ENCODE measurements at places on chromosomes 7 and 10.

DNA sequence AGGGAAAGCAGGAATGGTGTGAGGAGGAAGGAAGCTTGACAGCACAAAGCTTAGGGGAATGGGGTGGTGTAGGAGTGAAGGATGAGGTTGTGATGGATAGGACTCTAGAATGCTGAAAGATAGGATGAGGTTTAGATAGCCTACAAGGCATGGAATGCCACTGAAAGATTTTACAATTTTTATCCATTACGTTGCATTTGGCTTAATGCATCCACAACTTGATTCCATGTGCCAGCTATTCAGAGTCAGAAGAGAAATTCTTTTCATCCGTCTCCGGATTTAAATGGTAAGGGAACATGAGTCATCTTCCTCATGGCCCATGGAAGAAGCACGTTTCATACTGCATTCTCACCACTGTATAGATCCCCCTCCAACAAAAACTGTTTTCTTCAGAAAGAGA lies 212.4 kb upstream of the BMPER start:
- DNase-seq, result no peak

DNA sequence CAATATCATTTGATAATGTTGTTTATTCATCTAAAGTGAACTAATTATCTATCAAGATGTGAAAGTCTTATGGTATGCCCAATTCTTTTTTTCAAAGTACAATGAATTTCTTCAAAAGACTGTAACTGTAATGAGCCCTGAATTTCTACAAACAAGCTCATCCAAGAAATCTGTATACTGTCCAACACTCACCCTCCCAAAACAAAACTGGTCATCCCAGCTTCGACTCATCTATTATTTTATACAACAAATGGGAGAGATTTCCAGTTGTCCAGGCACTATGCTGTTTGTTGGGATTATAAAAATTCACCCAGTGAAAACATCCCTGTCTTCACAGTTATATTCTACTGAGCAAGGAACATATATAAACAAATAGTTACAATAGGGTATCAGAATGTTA lies 806.9 kb downstream of the TNS3 start:
- no peak for DNase-seq

DNA sequence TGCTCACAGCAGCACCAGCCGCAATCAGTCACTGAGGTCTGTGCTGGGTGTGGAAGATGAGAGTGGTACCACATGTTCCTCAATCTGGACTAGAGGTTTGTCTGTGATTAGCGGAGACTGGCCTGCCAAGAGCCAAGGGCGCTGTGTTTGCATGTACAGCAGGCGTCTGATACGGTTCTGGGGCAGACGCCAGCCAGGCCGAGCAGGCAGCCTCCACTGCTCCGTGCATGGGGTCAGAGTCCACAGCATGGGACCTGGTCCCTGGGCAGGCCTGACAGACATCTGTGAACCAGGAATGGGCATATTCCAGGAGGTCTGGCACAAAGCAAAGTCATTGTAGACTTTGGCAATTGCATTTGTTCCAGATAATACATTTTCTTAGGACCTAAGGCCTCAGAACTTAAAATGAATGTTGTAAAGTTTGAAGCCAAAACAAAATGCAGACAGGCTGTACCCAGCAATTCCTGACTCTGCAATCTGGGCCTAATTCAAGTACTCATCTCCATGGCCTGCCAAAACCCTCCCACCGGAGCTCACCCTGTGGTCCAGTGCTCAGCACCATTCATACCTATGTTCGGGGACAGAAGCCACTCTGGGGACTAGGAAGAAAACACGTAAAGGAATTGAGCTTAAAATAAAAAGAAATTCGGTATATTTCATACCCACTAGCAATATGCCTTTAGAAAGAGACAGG lies 50.0 kb upstream of the FAM20C start:
- no peak for DNase-seq

DNA sequence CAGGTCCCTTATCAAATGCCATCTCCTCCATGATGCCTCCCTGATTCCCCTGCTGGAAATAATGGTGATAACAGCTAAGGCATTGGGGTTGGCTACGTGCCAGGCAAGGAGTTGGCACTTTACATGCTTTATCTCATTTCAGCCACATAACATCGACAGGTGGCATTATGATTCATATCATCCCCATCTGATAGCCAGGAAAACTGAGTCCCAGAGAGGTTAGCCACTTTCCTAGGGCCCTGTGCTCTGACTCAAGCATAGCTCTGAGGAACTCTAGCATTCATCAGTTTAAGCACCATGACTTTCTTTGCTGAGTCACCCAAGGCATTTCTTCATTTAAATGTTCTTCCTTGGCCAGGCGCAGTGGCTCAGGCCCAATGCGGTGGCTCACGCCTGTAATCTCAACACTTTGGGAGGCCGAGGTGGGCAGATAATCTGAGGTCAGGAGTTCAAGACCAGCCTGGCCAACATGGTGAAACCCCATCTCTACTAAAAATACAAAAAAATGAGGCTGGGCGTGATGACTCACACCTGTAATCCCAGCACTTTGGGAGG lies 6.6 kb downstream of the LEP start:
- no peak for DNase-seq

- no peak for DNase-seq
Measured at GRCh38 chr10:71659111-71659634, 60.4 kb downstream of the C10orf105 start.

DNA sequence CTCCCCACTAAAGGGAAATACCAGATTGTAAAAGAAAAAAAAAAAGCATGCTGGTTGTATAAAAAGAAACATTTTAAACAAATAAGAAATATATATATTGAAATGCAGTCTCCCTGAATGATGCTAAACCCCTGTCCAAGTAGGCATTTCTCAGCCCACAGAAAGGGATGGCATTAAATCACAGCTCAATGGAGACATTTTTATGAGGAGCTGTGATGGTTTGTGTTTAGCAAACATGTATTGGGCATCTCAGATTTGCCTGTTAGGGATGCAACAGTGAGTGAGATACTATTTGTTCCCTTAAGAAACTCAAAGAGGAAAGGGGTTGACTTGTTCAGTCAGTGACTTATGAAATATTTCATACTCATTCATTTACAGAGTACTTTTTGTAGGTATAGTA lies 51.5 kb downstream of the KAT6B start:
- DNase-seq, result no peak

DNA sequence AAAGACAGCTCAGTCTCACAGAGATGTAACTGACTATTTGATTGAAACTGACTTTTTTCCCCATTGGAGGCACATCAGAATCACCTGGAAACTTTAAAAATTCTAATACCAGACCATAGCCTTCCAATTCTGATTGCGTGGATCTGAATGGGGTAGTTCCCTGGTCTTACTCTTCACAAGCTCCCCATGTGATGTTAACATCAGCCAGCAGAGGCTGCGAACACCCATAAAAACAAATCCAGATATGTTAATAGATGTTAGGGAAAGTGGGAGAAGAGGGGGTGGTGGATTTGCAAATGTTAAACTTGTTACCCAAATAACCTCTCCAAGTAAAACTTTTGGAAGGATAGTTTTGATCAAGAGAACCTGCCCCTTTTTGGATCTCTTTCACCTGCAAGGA lies 1133.4 kb downstream of the CNTNAP2 start:
- DNase-seq, result no peak

DNA sequence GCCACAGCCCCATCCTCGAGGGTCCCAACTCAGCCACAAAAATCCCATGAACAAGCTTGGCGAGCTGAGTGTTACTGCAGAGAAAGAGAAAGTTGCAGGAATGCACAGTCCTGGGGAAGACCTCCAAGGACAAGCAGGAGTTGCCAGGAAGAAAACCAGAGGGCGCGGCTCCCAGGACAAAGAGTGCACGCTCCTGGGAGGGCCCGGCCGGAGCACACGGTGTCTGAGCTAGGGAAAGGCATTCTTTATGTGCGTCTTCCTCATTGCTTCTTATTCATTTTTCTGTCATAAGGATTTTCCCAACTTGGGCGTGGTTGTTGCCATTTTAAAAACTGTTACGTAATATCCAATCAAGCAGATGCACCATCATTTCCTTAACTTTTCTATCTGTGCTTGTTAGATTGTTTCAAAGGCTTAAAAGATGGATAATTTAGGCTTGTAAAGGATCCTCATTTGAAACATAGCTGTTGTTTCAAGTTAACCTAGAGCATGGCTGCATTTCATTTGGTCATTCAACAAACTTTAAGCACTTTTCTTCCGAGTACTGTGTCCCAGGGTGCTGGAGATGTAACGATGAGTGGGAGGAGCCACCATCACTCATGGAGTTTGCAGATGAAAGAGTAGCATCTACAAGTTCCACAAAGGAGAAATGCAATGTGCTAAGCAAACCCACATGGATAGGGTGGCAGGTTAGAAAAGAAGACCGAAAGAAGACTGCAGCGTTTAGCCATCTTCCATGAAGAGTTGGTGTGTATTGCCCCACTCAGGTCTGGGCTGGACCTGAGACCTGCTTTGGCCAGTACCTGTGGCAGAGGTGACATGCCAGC lies 5.6 kb upstream of the CNPY1 start:
- DNase-seq, result no peak

- no peak for DNase-seq
Measured at GRCh38 chr7:9349625-9350024, 916.2 kb downstream of the NXPH1 start.

DNA sequence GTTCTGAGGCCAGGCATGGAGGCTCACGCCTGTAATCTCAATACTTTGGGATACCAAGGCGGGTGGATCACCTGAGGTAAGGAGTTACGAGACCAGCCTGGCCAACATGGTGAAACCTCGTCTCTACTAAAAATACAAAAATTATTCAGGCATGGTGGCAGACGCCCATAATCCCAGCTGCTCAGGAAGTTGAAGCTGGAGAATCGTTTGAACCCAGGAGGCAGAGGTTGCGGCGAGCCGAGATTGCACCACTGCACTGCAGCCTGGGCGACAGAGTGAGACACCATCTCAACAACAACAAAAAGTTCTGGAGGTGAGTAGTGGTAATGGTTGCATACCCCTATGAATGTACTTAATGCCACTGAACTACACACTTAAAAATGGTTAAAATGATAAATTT lies 60.3 kb upstream of the SP4 start:
- no peak for DNase-seq

Measured in forelimb muscle (tissue), 1 donor.